Mammary microvascular endothelial cell (primary cell): ENCODE measurements at places on chromosomes 11 and 22. TPM values are rescaled to one million over a fixed set of nuclear protein-coding genes. Genes with fewer than 3 reads are reported as not detected.

Gene C2CD3
- total RNA-seq = 14.2 and 14.7 TPM in 2 replicates

Gene VSIG10L2
- total RNA-seq = not detected in 2 replicates

Gene OR51E2
- total RNA-seq = not detected in 2 replicates

Gene ELP4
- total RNA-seq = 30.3 and 30.6 TPM in 2 replicates

Gene CASP5
- total RNA-seq = not detected in 2 replicates

Gene DRG1
- 68.8 and 70.5 TPM in 2 replicates for total RNA-seq

Gene TOM1
- total RNA-seq = 27.4 and 32.4 TPM in 2 replicates

Gene LRRC32
- total RNA-seq = 129 and 139 TPM in 2 replicates

Gene C11orf42
- not detected in 2 replicates for total RNA-seq
